Activated CD4-positive, alpha-beta T cell treated with anti-CD3 and anti-CD28 coated beads for 1 hour (primary cell): ENCODE measurements at places on chromosomes 16 and 17.
A peak's percentile ranks its signal among the peaks of the same experiment; 100 is the strongest.

GRCh38 chr16:22663389-22664064 is 150.4 kb upstream of the HS3ST2 start:
- DNase-seq, result no peak

GRCh38 chr16:74288065-74288464 is 8.5 kb upstream of the PSMD7 start:
- no peak for DNase-seq

GRCh38 chr16:69384974-69385373 is 833 bp downstream of the TERF2 start:
- no peak for DNase-seq

GRCh38 chr16:21963887-21964286 is 10.7 kb downstream of the UQCRC2 start:
- no peak for DNase-seq

GRCh38 chr16:78292844-78293380 is 193.5 kb downstream of the WWOX start:
- DNase-seq, result no peak

DNA sequence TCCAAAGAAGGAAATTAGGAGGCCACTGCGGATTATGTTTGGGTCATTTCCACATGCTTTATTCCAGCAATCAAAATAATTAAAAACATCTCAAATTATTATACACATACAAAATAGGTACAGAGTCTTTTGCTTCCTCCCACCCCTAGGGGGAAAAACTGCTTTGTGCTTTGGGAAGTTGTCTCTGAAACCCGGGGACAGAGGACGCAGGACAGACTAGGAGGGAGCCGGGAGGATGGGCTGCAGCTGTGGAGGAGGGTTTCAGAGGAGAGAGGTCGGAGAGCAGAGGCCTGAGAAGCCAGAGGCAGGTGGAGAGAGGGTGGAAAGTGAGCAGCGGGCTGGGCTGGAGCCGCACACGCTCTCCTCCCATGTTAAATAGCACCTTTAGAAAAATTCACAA is 17.4 kb downstream of the COL1A1 start:
- no peak for DNase-seq

DNA sequence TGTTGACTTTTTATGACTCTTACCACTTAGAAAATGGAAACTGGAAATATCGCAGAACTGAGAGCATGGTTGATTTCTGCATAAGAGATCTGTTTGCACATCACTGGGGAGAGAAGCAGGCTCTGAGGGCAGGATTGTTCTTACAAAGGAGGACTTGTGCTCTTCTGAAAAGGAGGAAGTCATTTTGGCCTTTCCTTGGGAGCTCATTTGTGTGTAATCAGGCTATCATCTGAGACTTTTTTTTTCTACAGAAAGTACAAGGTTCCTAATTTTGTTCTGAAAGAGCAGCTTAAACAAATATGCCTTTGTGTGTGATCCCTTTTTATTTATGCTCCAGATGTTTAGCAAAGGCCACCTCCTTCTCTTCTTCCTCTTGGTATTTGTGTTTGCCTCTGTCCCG is 145.7 kb upstream of the CACNG5 start:
- DNase-seq, result no peak

DNA sequence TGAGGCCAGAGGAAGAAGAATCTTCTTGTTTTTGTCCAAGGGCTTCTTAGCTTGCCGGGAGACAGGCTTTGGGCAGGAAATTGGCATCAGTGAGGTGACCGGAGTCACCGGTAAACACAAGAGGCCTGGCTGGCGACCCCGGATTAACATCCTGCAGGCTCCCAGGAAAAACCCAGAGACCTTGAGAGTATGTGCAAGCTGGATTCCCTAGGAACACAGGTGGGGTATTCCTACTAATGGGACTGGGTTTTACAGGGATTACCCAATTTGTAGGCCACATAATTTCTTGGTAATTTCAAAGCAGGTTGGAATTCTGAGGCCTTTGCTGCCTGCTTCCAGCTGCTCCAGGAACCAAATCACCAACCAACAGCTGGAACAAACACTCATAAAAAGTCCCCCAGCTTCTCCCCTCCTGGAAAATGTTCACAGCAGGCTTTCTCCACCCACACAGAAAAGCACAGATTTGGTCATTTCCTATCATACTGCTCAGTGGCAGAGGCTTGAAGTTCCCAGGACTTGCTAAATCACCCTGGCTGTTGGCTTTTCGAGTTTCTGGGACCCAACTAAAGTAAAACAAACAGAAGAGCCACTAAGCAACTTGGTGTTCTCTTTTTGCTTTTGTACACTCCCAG is 258.8 kb downstream of the IRF8 start:
- DNase-seq, result no peak

- no peak for DNase-seq
Observed at GRCh38 chr17:58005031-58005727, 1.9 kb downstream of the SRSF1 start.

DNA sequence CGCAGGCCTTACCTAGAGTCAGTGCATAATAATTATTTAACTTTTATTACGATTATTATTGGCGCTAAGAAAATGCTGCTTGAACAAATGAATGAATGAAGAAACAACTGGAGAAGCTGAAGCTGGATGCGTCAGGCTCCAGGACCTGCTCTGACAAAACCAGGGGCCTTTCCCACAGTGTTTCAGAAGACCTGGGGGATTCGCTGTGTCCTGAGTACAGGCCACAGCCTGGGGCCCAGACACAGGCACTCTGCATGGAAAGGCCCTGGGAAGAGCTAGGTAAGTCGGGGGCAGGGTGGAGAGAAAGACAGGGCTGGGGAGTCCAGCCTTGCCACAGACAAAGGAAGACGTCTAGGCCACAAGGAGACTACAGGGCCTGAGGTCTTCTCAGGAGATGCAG is 226.1 kb downstream of the ZNF423 start:
- no peak for DNase-seq

- no peak for DNase-seq
Observed at GRCh38 chr17:31843070-31843745, 15.8 kb downstream of the COPRS start.

- no peak for DNase-seq
Observed at GRCh38 chr17:46911311-46911710, 11.6 kb upstream of the GOSR2 start.

GRCh38 chr17:9566067-9566466 is 9.6 kb downstream of the STX8 start:
- DNase-seq, result no peak

- DNase-seq, result no peak
Observed at GRCh38 chr17:40597156-40597555, 31.9 kb upstream of the CCR7 start.

- no peak for DNase-seq
Observed at GRCh38 chr16:3542601-3543373, 34.4 kb downstream of the NLRC3 start.

DNA sequence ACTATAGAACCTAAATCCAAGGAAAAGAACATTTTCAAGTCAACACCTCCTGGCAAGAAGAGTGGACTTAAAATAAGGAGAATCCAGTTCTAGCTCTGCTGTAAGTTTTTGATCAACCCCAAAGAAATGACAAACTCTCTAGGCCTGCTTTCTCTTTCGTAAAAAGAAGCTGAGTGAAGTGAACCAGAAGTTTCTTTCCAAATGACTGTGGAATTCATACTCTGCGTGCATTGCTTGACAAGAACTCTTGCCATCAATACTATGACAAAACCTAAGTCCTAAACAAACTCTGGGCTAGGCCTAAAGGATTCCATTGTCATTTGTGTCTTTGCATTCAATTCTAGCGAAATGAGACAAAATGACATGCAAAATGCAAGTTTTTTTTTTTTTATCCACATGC is 187.5 kb upstream of the SOX9 start:
- DNase-seq, result no peak

DNA sequence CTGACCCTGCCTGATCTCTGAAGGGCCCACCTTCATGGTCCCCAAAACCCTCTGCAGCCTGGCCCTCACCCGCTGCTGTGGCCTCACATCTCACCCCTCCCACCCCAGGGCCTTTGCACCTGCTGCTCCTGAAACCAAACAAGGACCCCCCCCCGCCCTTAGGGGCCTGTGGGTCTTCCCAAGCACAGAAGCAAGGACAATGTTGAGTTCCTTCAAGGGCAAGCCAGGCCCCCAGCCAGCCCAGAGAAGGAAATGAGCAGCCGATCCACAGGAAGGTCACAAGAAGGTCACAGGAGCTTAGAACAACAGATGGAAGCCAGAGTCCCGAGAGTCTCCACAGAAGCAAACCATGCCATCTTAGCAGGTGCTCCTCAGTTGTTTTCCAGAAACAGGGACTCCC is 493 bp upstream of the PDE6G start:
- no peak for DNase-seq

DNA sequence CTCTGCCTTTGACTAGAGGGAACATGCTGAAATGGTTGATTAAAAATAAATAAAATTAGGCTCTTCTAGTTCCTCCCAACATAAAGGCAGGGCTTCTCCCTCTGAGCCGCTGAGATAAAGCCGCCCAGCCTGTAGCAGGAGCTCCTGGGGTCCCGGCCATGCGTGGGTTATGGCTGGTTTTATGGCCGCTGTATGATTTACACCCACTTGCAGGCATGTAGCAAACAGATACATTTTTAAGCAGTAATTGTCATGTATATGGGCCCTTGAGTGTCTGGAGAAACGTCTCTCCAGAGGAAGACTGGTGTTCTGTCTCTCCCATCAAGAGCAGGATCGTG is 201.0 kb upstream of the TNRC6C start:
- DNase-seq, result no peak

- no peak for DNase-seq
Observed at GRCh38 chr16:56673921-56674320, 4.3 kb downstream of the MT1H start.

- no peak for DNase-seq
Observed at GRCh38 chr17:21686165-21687015, 5.9 kb upstream of the KCNJ18 start.

GRCh38 chr16:88924834-88925539 is 52.0 kb downstream of the CBFA2T3 start:
- no peak for DNase-seq

GRCh38 chr16:90048347-90048722 is 28.8 kb downstream of the PRDM7 start:
- DNase-seq, result no peak

- DNase-seq, result no peak
Observed at GRCh38 chr16:88499292-88499691, 46.2 kb downstream of the ZFPM1 start.

GRCh38 chr16:55280587-55280986 is 43.4 kb upstream of the IRX6 start:
- DNase-seq, result no peak

GRCh38 chr17:81039854-81040758 is 5.2 kb downstream of the BAIAP2 start:
- DNase-seq, result no peak

DNA sequence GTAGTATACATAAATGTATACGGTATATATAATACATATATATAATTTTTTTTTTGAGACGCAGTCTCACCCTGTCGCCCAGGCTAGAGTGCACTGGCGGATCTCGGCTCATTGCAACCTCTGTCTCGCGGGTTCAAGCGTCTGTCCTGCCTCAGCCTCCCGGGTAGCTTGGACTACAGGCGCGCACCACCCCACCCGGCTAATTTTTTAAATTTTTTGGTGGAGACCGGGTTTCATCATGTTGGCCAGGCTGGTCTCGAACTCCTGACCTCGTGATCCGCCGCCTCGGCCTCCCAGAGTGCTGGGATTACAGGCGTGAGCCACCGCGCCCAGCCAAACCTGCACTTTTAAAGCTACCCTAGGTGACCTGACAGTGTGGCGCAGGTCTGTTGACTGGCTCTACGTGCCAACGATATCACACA is 745 bp downstream of the PAM16 start:
- DNase-seq, result no peak

- DNase-seq, result no peak
Observed at GRCh38 chr17:80833952-80834892, 157.4 kb upstream of the CHMP6 start.

GRCh38 chr17:75073618-75074047 is 14.1 kb upstream of the SLC16A5 start:
- DNase-seq, result no peak

GRCh38 chr16:68492151-68492542 is 43.8 kb upstream of the SMPD3 start:
- DNase-seq, result no peak

DNA sequence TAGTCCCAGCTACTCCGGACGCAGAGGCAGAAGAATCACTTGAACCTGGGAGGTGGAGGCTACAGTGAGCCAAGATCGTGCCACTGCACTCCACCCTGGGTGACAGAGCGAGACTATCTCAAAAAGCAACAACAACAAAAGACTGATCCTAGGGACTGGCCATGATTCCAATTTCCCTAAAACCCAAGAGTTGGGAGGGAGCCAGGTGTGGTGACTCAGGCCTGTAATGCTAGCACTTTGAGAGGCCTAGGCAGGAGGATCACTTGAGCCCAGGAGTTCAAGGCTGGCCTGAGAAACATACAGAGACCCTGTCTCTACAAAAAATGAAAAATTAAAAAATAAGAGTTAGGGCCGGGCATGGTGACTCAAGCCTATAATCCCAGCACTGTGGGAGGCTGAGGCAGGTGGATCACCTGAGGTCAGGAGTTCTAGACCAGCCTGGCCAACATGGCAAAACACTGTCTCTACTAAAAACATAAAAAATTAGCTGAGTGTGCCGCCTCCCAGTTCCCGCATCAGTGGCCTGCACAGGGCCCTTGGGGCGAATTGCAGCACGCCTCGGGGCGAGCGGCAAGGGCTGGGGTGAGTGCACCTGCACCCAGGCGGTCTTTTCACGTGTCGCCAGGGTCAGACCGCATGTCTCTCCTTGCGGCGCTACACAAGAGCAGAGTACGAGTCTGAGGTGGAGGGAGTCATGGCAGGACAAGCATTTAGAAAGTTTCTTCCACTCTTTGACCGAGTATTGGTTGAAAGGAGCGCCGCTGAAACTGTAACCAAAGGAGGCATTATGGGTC is 40.8 kb downstream of the CDH3 start:
- no peak for DNase-seq

GRCh38 chr17:81110488-81111040 is 54.7 kb upstream of the PVALEF start:
- no peak for DNase-seq

- no peak for DNase-seq
Observed at GRCh38 chr17:62931101-62931500, 34.9 kb upstream of the TANC2 start.

GRCh38 chr16:13923703-13924298 is 3.8 kb downstream of the ERCC4 start:
- DNase-seq, result no peak

- DNase-seq, result peak; percentile 39
Observed at GRCh38 chr17:5706577-5707210, 122.4 kb upstream of the NLRP1 start.

- DNase-seq, result no peak
Observed at GRCh38 chr17:39981766-39982375, 1.3 kb downstream of the PSMD3 start.
